ENCODE measurements at places on chromosomes 6 and 20.

- DNase-seq = no peak
Measured at GRCh38 chr6:74420221-74420620, 724.2 kb downstream of the CD109 start.

DNA sequence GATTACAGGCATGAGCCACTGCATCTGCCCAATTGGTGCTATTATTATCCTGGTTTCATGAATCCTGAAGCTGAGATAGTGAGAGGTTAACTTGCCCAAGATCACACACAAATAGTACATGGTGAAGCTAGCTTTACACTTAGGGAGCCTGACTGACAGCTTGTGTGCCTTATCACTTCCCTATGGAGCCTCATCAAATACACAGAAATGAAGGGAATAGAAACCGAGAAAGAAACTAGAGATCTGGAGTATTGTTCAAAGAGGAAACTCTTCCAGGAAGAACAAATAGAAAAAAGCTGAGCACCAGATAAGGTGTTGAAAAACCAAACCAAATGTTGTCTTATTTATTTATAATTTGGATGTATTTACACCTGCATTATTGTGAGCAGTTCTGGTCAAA lies 155.0 kb upstream of the CITED2 start:
- no peak for DNase-seq

- DNase-seq = peak; percentile 41
Measured at GRCh38 chr6:24743265-24743943, 24.4 kb upstream of the C6orf62 start.

GRCh38 chr6:90478278-90478677 lies 108.6 kb downstream of the MAP3K7 start:
- DNase-seq = no peak

GRCh38 chr6:124964764-124965105 lies 2.5 kb downstream of the RNF217 start:
- DNase-seq = no peak

- no peak for DNase-seq
Measured at GRCh38 chr20:46772901-46773300, 63.5 kb downstream of the SLC2A10 start.

DNA sequence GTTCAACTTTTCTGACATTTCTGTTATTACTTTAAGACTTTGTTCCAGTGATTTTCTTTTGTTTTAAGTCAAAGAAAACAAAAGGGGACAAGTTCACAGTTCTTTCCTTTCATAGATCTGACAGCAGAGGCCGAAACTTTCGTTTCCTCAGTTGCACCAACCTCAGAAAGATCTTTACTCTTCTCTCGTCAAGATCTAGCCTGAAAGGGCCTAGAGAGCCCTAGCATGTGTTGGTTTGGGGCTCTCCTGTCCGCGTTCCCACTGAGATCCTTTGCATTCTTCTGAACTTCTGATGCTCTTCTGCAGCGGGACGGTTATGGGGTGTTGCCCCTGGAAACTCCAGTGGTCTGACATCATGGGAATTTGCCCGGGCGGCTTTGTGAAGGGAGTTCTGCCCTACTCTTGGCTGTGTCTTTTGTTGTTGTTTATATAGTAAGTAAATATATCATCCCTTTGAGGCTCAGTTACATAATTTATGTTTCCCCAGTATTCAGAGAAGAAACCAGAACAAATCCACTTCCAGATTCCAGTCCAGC lies 129.1 kb downstream of the SASH1 start:
- DNase-seq = no peak

DNA sequence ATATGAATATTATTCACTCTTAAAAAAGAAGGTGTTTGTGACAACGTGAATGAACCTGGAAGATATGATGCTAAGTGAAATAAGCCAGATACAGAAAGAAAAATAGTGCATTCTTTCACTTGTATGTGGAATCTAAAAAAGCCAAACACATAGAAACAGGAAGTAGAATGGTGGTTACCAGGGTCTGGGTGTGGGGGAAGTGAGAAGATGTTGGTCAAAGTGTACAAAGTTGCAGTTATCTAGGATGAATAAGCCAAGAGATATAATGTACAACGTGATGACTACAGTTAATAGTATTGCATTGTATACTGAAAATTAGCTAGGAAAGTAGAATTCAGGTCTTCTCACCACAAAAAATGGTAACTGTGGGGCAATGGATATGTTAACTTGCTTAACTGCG lies 151.1 kb upstream of the HCRTR2 start:
- no peak for DNase-seq

DNA sequence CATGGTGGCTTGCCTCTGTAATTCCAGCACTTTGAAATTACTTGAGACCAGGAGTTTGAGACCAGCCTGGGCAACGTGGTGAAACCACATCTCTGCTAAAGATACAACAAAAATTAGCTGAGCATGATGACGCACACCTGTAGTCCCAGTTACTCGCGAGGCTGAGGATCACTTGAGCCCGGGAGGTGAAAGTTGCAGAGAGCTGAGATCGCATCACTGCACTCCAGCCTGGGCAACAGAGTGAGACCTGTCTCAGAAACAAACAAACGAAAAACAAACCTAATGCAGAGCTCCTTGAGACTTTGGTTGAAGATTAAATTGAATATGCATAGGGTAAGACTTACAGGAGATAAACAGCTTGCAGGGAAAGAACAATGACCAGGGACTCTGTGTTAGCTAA lies 80.8 kb downstream of the SCAF8 start:
- DNase-seq = peak; percentile 10

Measured in stimulated activated naive B cell treated with anti-CD40 and anti-IgM and Interleukin-4, amounts not matched to agents 10 μg/mL and 1 μg/mL and 100 μg/mL, for 72 hours (primary cell).